Upper lobe of left lung (tissue), 6 donors: ENCODE measurements at places on chromosomes 5 and 9.

DNA sequence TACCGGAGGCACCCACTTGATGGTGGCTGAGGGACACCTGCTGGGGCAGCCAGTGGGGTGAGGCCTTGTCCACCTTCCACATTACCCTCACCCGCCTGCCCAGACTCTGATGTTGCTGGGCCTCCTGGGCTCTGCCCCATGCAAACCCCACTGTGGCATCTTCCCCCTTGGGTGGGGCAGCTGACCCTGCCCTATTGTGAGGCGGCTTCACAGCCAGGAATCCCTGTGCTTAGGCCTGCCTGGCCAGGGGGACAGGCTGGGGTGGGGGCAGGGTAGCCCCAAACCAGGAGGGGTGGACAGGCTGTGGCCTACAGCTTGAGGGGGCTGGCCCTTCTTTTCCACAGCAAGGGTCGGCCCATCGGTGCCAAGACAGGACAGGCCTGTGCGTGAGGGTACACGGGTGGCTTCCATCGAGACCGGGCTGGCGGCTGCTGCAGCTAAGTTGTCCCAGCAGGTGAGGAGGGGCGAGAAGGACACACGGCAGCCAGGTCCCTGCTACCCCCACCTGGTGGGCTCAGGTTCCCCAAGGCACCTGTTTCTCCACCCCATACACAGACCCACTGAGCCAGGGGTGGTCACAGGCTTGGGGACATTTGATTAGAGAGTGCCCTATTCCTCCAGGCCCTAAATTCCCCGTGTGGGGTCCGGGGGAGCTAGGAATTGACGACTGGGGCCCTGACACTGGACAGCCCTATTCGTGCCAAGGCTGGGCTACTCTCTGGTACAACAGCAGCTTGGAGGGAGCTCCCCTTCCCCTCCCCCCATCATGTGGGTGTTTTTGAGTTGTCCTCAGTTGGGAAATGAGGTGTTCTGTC is 99.2 kb downstream of the PHF2 start:
- DNase-seq = no peak
- peaks cover 49% of the 10 kb centered on the region for H3K36me3 ChIP-seq
- H3K27me3 ChIP-seq = no peaks in the 10 kb centered on the region
- no peak overlapping the region for H3K4me3 ChIP-seq
- no peak overlapping the region for H3K27ac ChIP-seq

DNA sequence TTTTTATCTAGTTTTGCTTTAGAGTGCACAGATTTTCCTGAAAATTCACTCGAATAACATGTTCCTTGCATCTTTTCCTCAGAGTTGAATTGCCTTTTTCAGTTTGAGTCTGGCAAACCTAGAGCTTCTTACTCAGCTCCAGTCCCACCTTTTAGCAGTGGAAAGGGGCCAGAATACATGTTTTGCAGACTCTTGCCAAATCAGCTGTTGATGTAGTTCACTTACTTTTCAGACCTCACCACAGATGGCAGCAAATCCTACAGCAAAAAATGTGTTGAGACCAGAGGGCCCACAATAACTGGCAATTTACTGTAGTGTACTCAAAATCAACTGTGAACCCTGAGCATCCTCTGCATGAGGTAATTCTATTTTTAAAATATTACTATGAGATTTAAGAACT is 545.2 kb upstream of the ACO1 start:
- no peaks in the 10 kb centered on the region for H3K4me1 ChIP-seq
- no peaks in the 10 kb centered on the region for H3K36me3 ChIP-seq

GRCh38 chr5:4019841-4020240 is 424.2 kb downstream of the IRX1 start:
- no peak overlapping the region for H3K27ac ChIP-seq
- H3K4me3 ChIP-seq = no peak overlapping the region
- H3K27me3 ChIP-seq = no peaks in the 10 kb centered on the region
- H3K4me1 ChIP-seq = peaks cover 2% of the 10 kb centered on the region

DNA sequence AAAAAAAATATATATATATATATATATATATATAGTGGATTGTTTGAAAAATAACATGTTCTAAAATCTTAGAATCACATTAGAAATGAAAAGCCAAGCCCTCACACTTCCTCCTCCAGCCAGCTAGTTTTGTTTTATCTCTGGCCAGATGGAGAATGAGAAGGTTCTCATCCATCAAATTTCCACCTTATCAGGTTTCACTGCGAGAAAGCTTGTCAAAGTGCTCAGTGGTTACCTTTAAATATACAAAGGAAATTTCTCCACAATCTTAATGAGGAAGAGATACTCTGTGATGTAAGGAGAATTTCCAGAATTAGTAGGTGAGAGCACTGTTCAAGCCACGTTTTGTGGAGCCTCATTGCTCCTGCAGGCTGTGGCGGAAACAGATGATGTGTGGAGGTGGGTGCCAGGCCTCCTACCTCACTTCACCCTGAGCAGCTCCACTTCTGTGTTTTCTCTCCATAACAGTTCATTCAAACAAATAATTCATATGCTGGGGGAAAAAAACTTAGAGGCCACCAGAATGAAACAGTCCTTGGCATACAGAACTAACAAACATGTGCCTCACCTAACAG is 71.9 kb downstream of the CDK5RAP2 start:
- H3K27me3 ChIP-seq = no peaks in the 10 kb centered on the region
- no peak for DNase-seq
- no peak overlapping the region for H3K27ac ChIP-seq
- peaks cover 25% of the 10 kb centered on the region for H3K36me3 ChIP-seq
- H3K4me1 ChIP-seq = no peaks in the 10 kb centered on the region

DNA sequence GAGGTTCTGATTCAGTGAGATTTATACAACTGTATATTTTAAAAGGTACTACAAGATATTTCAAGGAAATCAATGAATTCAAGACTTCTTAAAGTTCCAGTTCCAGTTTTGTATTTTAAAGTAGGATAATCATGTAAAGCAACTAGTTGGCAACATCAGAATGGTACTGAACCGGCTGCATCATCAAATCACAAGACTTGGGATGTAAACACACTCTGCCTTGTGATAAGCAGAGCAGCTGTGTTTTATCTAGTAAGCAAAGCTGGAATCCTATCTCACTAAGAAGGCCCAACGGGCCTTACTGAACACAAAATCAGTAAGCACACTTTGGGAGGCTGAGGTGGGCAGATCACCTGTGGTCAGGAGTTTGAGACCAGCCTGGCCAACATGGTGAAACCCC is 327.2 kb upstream of the NREP start:
- no peaks in the 10 kb centered on the region for H3K4me1 ChIP-seq
- no peak overlapping the region for H3K27ac ChIP-seq
- H3K4me3 ChIP-seq = no peak overlapping the region
- H3K36me3 ChIP-seq = no peaks in the 10 kb centered on the region

GRCh38 chr9:128634111-128634510 is 22.5 kb downstream of the DYNC2I2 start:
- peaks cover 66% of the 10 kb centered on the region for H3K36me3 ChIP-seq
- peak overlapping the region; percentile 89 for H3K27ac ChIP-seq
- no peak for DNase-seq

DNA sequence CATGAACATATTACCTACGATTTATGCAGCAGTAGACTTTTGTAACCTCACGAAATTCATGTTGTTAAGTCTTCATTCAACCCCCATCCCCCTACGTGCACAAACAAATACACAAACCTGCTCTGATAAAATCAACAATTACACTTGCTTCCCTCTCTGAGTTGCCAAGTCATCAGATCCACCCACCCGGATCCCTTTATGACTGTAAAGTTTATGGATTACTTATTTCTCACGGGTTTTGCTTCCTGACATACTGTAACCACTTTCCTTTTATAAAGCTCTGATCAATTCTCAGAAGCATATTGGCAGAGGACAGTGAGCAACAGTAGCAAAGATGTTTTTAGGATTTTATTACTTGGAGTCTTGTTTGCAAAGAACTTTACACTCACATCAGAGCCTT is 70.5 kb downstream of the MLLT3 start:
- peaks cover 19% of the 10 kb centered on the region for H3K4me1 ChIP-seq
- no peaks in the 10 kb centered on the region for H3K27me3 ChIP-seq
- H3K36me3 ChIP-seq = no peaks in the 10 kb centered on the region
- DNase-seq = no peak
- no peak overlapping the region for H3K4me3 ChIP-seq

DNA sequence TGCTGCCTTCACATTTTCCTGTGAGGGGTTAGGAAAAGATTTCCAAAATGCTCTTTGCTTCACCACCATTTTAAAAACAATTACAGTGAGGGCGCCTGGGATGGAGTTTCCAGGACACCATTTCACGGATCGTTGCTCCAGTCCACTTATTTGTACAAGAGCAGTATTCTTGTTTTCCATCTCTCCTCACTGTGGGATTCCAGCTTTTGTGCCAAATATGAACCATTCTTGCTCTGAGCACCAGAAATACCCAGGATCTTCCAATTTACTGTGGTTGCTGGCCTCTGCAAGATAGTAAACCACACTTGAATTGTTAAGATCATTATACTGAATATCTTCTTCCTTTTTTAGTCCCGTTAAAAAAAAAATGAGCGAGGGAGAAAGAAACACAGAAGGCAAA is 899.5 kb downstream of the TLE1 start:
- no peaks in the 10 kb centered on the region for H3K36me3 ChIP-seq
- DNase-seq = no peak
- no peaks in the 10 kb centered on the region for H3K27me3 ChIP-seq
- H3K4me1 ChIP-seq = no peaks in the 10 kb centered on the region
- no peak overlapping the region for H3K4me3 ChIP-seq

DNA sequence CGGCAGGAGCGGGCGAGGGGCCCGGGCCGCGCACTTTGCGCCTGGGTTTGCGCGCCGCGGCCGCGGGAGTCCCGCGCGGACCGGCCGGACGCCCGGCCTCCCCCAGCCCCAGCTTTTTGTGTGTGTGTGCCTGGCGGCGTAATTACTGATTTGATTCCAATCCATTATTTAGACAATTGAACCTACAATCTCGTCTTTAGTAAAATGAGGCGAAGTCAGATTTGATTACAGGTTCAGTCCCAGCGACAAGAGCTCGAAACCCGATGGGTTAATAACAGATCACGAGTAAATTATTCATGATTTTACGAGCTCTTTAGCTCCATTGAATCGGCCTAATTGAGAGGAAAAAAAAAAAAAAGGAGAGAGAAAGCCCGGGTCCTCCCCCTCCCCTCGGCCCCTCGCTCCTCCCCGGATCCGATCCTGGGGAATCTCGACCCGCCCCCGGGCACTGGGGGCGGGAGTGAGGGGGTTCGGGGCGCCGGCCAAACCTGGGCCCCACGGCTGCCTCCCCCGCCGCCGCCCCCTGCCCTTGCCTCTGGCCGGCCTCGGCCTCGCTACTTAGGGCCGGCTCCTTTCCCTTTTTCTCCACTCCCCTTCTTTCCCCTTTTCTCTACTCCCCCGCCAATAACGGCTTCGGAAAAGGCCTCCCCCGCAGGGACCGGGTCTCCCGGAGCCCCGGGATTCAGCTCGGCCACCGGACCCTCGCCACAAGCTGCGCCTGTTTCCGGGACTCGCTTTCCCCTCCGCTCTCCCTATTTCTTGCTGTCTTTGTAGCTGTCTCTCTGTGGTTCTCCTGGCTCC is 6.6 kb downstream of the LHX2 start:
- no peak overlapping the region for H3K4me3 ChIP-seq
- no peak overlapping the region for H3K27ac ChIP-seq
- H3K27me3 ChIP-seq = peaks cover 96% of the 10 kb centered on the region
- H3K36me3 ChIP-seq = no peaks in the 10 kb centered on the region

DNA sequence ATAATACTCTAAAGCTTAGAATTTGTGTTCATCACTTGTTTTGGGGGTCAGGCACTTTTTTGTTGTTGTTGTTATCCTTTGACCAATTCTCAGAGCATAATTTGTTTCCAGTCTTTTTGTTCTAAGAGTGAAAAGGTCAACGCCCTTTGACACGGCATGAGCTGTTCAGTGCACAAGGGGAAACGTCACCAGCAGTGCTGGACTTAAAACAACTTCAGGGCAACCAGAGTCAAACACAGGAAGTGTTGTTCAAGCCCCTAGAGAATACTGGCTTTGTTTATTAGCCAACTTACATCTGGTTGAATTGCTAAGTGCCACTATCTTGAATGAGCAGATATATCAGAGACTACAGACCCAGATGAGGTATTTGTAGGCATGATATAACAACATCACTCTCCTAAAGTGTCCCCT is 368.9 kb downstream of the TMEM161B start:
- no peaks in the 10 kb centered on the region for H3K27me3 ChIP-seq
- no peak overlapping the region for H3K4me3 ChIP-seq
- H3K27ac ChIP-seq = no peak overlapping the region
- H3K4me1 ChIP-seq = no peaks in the 10 kb centered on the region

DNA sequence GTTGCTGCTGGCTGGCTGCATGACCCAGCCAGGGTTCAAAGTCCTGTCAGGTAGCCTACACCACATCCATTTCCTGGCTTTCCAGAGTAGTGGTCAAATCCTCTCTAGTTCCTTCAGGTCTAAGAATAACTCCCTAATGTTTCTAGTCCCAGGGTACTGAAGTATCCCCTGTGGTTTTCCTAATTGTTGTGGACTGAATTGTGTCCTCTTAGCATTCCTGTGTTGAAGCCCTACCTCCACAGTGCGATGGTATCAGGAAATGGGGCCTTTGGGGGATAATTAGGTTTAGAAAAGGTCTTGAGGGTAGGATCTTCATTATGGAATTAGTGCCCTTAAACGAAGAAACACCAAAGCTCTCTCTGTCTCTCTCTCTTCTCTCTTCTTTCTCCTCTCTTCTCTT is 191.8 kb upstream of the CCNG1 start:
- no peak for DNase-seq
- no peak overlapping the region for H3K4me3 ChIP-seq
- no peak overlapping the region for H3K27ac ChIP-seq
- no peaks in the 10 kb centered on the region for H3K36me3 ChIP-seq

DNA sequence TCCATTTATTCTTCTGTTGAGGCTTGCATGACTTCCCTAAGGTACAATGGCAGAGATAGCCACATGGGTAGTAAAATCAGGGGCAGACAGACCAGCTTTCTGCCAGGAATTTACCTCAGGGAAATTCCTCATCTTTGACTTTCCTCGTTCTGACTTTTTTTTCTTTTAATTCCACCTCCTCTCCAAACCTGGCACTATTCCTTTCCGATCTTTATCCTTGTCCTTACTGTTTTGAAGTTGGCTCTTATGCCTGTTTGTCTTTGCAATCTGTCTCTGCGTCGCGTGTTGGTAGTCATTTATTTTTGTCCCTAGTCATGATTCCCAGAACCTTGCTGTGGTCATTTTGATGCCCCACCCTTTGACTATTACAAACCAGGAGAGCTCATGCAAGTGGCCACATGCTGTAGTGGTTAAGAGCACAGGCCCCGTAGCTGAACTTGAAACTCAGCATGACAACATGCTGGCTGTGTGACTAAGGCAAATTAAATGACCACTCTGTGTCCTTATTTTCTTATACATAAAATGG is 19.0 kb downstream of the TMC1 start:
- DNase-seq = peak; percentile 84
- no peak overlapping the region for H3K4me3 ChIP-seq
- H3K27me3 ChIP-seq = no peaks in the 10 kb centered on the region
- no peaks in the 10 kb centered on the region for H3K4me1 ChIP-seq
- H3K27ac ChIP-seq = peak overlapping the region; percentile 55
- no peaks in the 10 kb centered on the region for H3K36me3 ChIP-seq

GRCh38 chr5:62568143-62568542 is 10.5 kb upstream of the LRRC70 start:
- peaks cover 6% of the 10 kb centered on the region for H3K36me3 ChIP-seq
- no peak overlapping the region for H3K27ac ChIP-seq
- H3K4me1 ChIP-seq = no peaks in the 10 kb centered on the region
- no peak overlapping the region for H3K4me3 ChIP-seq
- H3K27me3 ChIP-seq = no peaks in the 10 kb centered on the region
